Inflammatory macrophage treated with lipopolysaccharide for 4 hours (primary cell): ENCODE measurements at places on chromosomes 3 and 15.
A peak's percentile ranks its signal among the peaks of the same experiment; 100 is the strongest.

DNA sequence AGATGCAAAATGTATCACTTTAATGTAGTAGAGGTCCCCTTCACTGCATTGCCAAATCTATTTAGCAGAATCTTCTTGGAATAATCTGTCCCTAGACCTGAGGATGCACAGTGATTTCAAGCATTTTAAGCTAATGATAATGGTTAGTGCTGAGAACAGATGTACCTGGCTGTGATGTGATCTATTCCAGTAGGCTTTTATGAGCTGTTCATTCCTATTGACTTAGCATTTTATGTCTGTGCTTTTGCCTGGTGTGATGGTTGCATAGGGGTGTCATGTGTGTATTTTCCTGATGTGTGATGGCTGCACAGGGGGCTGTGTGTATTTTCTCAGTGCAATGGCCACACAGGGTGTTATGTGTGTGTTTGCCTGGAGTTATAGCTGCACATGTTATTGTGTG is 272.9 kb downstream of the TIGIT start:
- no peak for DNase-seq

GRCh38 chr3:126886217-126886616 is 96.7 kb upstream of the PLXNA1 start:
- DNase-seq: no peak

GRCh38 chr3:197408177-197408957 is 110.0 kb upstream of the DLG1 start:
- no peak for DNase-seq

DNA sequence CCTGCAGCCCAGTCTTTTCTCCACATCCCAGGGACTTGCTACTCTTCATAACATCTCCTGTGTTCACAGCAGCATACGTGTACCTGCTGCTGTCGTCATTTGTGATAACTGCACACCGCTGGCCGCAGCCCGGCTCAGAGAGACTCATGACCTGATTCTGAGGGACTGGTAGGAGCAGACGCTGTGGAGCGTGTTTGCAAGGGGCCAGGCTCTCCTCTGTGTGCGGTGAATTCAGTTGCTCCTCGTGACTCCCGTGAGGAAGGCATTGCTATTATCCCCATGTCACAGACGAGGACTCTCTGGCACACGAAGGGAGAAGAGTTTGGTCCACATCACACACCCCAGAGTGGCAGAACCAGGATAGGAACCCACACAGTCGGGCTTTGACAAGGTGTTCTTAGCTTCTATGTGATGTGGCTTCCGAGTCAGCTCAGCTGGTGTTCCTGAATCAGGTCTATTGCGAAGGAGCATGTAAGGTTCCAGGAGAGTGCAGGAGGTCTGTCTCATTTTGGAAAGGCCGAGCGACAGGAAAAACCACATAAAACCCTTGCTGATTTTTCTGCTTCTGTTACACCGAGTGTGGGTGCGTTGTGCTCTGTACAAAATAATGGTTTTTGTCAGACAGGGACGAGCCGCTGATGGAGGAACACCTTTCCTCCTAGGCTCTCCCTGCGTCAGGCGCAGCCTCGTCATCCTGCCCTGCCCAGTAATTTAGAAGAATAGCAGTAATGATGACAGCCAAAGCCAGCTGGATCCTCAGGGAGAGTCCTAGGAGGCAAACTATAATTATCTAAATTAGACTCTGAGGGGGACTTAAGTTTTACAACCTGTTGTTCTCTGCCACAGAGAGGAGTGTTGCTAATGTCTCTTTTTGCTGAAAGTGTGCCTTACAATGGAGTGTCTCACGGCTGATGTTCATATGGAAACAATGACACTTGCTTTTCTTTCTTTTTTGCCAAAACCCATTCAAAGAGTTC is 157.5 kb upstream of the RGMA start:
- DNase-seq: no peak

DNA sequence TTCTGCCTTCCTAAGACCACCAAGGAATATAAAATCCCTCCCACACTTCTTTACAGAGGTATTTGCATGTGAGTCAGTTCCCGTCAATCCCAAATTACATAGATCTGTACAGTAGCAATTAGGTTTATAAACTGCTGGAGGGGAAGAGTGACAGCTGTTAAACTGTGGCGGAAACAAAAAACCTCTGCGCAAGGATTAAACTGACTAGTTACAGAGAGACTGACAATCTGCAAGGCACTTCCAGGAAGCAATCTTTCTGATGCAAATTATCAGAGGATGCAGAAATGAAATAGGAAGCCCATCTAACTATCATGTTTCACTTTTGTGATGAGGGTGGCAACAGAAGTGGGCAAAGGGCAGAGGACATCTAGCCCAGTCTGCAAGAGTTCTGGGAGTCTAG is 150.4 kb downstream of the RTP4 start:
- no peak for DNase-seq

DNA sequence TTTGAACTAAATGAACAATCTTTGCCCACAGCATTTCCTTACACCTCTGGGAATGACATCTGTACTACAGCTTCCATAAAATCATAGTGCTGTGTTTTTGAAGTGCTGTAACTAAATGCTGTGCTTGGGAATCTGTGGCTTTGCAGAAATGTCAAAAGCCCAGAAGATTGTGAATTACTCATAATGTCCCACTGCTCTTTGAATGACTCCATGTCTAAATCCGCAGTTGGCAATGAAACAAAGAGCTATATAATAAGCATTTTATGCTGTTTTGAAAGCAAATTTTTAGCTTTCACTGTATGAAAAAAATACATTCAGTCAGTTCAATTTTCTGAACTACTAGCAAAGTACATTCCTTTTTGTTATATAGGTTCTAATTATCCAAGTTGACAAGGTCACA is 88.6 kb upstream of the ADAMTS17 start:
- DNase-seq: no peak

DNA sequence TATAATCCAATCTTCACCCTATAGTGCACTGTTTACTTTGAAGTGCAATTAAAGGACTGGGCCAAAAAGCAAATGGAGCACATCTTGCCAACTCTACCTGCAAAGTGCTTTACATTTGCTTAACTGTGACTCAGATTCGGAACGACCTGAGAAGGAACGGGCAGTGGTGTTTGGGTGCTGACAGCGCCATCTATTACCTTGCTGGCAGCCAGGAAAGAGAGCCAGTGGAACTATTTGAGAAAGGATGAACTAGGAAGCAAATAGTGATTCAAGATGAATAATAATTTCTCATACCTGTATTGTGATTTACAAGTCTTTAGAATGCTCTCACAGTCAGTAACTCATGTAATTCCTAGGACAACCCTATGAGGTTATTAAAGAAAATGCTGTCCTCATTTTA is 312.9 kb downstream of the PDCD6IP start:
- no peak for DNase-seq

DNA sequence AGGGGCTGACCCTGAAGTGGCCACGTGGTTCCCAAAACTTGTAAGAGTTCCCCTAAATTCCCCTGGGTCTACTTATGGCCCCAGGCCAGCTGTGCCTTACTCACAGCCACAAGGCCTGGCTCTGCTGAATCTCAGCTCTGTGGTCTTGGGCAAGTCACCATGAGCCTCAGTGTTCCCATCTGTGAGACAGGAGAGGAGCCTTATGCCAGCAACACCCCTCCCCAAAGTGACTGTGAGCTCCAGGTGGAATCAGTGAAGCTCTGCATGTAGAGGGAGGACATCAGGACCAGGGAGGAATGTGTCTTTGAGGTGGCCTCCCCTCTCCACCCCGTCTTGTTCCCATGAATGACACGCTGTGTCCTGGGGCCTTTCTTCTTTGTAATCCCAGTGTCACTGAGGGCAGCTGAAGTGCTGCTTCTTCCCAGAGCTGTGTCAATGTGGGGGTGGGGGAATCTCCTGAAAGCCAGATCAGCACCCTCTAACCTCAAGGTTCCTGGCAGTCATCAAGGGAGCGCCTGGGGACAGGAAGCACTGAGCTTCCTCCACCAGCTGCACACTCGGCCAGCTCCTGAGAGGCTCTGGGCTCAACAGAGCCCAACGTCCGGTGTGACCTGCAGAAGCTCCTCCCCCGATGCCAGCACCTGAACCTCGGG is 258.9 kb downstream of the UACA start:
- peak; percentile 94 for DNase-seq

DNA sequence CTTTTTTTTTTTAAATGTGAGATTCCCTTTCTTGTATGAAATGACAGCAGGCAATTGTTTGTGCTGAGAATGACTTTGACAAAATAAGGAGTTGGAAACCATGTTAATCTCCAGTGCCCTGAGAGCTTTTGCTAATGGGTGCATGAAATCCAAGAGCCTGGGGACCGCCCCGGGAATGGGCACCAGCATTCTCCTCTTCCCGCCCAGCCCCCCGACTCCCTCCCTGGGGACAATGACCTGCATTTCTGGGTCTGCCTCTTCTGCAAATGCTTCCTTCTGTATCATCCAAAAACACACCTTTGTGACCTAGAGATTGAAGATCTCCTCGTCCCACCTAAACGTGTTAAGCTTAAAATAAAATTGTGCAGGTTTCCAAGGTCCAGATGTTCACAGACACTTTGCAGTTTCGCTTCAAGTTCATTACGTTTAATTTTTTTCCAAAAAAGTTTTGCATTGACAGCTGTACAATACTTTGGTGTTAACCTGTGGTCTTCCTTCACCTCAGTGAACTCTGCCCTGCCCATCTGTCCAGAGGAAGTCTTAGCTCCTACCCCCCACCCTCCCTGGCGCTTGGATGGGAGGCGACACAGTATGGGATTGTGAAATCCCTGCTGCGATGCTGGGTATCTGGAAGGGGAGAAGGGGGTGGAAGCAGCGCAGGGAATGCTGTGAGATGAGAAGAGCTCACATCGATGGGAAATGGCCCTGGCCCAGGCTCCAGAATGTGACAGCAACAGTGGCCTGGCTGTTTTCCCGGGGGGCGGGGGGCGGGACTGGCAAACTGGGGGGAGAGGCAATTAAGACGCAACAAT is 50.1 kb downstream of the TLE3 start:
- DNase-seq: no peak

GRCh38 chr3:157190380-157190872 is 30.5 kb upstream of the CCNL1 start:
- DNase-seq: peak; percentile 46

DNA sequence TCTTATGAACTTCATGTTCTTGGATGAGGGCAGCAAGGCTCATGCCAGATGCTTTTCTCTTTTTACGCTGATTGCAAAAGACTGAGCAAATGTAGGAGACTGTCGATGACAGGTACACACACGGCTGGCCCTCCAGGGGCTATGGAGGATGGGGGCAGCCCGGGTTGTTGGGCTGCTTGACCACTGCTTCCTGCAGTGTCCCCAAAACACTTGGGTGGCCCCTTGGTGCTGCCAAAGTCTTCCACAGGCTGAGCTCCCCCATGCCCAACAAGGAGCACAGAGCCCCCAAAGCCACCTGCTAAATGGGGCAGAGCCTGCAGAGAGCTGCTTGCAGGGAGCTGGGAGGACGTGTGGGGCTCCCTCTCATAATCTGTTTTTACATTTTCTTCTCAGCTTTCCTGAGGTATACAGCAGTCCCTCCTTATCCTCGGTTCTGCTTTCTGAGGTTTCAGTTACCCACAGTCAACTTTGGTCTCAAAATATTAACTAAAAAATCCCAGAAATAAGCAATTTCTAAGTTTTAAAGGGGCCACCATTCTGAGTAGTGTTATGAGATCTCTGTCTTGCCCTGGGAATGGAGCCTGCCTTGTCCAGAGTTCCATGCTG is 7.3 kb downstream of the PRR23E start:
- DNase-seq: no peak

GRCh38 chr15:83284559-83285283 is at the start of gene BNC1:
BNC1 (minus strand) TSS chr15:83284664; CDS start chr15:83284628, 36 bp downstream.
- no peak for DNase-seq

- no peak for DNase-seq
Measured at GRCh38 chr3:128232376-128233178, 79.3 kb downstream of the EEFSEC start.

DNA sequence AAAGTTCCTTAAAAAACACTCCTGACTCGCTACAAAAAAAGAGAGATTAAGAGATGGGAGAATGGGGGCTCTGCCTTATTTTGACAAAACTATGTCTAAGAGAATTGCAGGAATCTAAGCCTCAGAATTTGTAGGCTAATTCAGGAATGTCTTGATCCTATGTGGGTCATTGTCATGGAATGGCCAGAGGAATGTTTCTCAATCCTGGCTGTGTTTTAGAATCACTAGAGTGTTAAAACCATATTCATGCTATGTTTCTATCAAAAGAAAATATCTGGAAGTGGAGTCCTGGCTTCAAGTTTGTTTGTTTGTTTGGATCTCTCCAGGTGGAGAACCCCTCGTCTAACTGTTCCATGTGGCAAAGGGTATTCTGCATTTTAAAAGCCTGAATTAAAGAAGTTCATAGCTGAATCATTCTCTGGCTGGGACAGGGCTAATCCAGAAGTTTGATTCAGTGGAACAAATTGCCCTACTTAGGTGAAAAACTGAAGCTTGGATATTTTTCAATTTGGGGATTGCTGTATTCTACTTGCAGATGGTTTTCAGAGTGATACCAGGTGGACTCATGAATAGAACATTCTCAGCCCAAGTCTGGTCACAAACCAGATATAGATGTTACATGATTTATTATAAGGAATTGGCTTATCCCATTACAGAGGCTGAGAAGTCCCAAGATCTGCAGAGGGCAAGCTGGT is 28.2 kb downstream of the GJD2 start:
- no peak for DNase-seq

DNA sequence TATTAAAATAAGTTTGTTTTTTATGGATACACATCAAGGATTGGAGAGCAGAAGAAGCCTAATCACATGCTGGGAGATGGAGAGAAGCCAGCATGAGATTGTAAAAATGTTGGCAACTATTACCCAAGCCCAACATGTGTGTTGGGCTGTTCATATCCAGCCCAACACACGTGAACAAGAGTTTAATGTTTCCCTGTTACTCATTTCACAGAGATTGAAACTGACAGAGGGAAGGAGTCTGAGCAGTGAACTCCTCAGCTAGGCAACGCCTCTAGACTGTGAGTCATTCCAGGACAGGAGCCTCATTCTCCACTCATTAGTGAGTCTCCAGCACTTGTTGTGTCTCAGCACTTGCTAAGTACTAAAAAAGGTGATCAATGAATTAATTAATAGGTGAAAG is 43.2 kb upstream of the CMSS1 start:
- DNase-seq: no peak

- DNase-seq: peak; percentile 7
Measured at GRCh38 chr3:38843898-38844297, 27.9 kb upstream of the SCN10A start.

DNA sequence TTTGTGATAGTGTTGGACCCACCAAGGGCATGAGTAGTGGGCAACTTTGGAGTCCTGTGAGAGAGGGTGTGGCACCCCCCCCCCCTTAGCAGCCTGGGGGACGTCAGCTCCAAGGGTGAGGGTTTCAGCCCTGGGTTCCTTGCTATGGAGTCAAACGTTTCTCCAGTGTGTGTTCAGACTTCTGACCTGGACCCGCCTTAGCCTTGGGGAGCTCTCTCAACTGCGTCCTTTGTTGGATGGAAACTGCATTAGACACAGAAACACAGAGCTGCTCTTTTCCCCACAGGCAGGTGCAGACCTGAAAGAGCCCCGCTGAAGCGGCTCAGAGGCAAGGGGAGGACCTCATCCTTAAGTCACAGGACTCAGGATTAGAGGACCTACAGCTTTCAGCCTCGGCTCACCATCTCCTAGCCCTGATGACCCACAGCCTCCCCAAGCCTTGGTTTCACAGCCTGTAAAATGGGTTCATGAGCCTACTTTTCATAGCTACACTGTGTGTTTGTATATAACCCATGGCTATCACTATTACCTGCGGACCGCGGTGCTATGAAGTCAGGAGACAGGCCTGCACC is 19.9 kb downstream of the ZNF710 start:
- DNase-seq: no peak
